ENCODE measurements at places on chromosomes 12 and 14. TPM values are rescaled to one million over a fixed set of nuclear protein-coding genes. Genes with fewer than 3 reads are reported as not detected.

The B3GNT4 gene
- total RNA-seq, result not detected

The HVCN1 gene
- total RNA-seq, result 10.9 TPM

The TAS2R8 gene
- not detected for total RNA-seq

The TAC3 gene
- total RNA-seq, result not detected

The NANOG gene
- 0.18 TPM for total RNA-seq

The MYF6 gene
- not detected for total RNA-seq

The DPPA3 gene
- total RNA-seq, result not detected

The BIN2 gene
- total RNA-seq, result 1.2 TPM

The RALGAPA1 gene
- 33.3 TPM for total RNA-seq

The C1S gene
- 31.9 TPM for total RNA-seq

The SYT1 gene
- total RNA-seq, result 0.37 TPM

The MUCL1 gene
- total RNA-seq, result not detected

The CCDC197 gene
- 0.26 TPM for total RNA-seq

The KLRK1 gene
- 0.86 TPM for total RNA-seq

The KRT75 gene
- not detected for total RNA-seq

The SDSL gene
- 5.7 TPM for total RNA-seq

The ACACB gene
- 84.7 TPM for total RNA-seq

The PRH2 gene
- total RNA-seq, result not detected

The C12orf50 gene
- 0.06 TPM for total RNA-seq

The PTPRO gene
- total RNA-seq, result 0.37 TPM

The NEUROD4 gene
- total RNA-seq, result not detected

The KTN1 gene
- total RNA-seq, result 241 TPM

The TGFB3 gene
- 32.1 TPM for total RNA-seq

The SERPINA10 gene
- total RNA-seq, result not detected

Data from heart left ventricle (tissue), 16 donors.